Left ventricle myocardium inferior (tissue), 1 donor: ENCODE measurements at places on chromosomes 16 and 17.
A peak's percentile ranks its signal among the peaks of the same experiment; 100 is the strongest.

GRCh38 chr17:47687748-47688147 is 6.2 kb upstream of the TBKBP1 start:
- DNase-seq = no peak

DNA sequence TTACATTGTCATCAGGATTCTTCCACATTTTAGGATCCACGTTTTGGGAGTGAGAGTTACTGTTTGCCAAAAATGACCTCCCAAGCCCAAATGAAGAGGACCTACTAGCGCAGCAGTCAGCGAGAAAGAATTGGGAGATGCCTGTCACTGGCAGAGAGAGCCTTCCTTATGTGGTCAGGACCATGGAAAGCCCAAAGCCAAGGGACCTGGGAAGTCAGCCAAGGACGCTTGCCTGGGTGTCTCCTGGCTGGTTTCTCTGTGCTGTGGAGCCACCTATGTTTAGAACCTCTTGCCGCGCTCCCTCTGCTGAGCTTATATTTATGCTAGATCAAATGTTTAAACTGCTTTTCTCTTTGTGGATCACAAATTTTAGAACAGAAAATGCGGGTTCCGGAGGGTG is 24.9 kb upstream of the RHBDL3 start:
- DNase-seq = peak; percentile 62

- no peak for DNase-seq
Measured at GRCh38 chr17:37117373-37118142, 168.8 kb downstream of the AATF start.

GRCh38 chr16:81655469-81656162 is 123.5 kb upstream of the PLCG2 start:
- no peak for DNase-seq

GRCh38 chr16:87881324-87882200 is 12.3 kb upstream of the SLC7A5 start:
- no peak for DNase-seq

DNA sequence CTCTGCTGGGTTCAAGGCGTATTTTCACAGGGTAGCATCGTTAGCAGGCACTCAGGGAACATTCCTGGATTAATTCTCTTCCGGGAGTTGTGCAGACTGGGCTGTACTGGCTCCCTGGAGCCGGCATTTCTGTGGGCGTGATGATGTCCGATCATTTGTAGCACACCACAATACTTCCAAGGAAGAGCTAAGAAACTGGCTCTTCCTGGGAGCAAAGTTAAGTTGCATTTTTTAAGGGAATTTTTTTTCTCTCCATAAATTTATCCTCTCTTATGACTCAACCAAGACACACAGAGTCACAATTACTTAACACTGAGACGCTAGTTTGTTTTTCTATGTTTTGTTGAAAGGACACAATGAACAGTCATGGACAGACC is 211.6 kb upstream of the FOXF1 start:
- no peak for DNase-seq
